ENCODE measurements at places on chromosomes 4 and X.

- no peak for DNase-seq
Observed at GRCh38 chrX:88883200-88883599, 136.2 kb downstream of the CPXCR1 start.

DNA sequence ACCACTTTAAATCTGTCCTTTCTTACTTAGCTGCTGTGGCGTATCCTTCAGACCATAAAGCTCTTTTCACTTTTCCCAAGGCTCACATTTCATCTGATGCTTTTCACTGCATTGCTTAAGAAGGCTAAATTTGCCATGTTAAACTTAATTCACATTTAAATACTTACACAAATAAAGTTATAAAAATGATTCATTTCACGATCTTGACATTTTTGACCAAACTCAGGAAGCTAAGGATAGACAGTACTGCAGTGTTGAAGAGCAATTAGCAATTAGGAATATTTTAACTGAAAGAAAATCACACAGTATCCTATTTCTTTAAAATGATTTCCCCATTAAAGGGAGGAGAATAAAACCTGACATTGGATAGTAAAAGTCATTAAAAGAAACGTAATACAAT, 1038.6 kb downstream of the STPG2 start:
- DNase-seq: no peak

DNA sequence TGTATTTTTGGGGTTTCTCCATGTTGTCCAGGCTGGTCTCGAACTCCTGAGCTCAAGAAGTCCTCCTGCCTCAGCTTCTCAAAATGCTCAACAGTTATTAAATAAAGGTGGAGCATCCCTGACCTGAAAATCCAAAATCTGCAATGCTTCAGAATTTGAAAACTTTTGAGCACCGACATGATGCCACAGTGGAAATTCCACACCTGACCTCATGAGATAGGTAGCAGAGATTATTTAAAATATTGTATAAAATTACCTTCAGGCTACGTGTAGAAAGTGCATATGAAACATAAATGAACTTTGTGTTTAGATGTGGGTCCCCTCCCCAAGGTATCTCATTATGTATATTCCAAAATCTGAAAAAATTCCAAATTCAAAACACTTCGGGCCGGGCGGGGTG, 42.7 kb upstream of the PDGFRA start:
- DNase-seq: no peak

GRCh38 chr4:149914119-149915115, 98.8 kb upstream of the IQCM start:
- no peak for DNase-seq

DNA sequence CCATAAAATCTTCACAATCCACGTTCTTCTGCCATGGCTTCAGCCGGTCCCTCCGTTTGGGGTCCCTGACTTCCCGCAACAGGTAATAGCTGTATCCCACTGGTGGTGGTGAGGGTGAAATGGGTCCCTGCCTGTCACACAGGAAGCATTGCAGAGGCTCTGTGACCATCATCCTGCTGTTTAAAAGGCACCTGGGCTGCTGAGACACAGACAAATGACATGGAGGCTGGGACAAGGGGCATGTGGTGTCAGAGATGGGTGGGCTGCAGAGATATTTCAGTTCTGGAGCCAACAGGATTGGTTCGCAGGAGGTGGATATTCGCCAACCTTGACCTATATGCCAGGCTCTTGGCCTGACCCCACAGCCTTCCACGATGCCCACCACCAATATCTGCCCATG, 82.1 kb downstream of the JAKMIP1 start:
- no peak for DNase-seq

DNA sequence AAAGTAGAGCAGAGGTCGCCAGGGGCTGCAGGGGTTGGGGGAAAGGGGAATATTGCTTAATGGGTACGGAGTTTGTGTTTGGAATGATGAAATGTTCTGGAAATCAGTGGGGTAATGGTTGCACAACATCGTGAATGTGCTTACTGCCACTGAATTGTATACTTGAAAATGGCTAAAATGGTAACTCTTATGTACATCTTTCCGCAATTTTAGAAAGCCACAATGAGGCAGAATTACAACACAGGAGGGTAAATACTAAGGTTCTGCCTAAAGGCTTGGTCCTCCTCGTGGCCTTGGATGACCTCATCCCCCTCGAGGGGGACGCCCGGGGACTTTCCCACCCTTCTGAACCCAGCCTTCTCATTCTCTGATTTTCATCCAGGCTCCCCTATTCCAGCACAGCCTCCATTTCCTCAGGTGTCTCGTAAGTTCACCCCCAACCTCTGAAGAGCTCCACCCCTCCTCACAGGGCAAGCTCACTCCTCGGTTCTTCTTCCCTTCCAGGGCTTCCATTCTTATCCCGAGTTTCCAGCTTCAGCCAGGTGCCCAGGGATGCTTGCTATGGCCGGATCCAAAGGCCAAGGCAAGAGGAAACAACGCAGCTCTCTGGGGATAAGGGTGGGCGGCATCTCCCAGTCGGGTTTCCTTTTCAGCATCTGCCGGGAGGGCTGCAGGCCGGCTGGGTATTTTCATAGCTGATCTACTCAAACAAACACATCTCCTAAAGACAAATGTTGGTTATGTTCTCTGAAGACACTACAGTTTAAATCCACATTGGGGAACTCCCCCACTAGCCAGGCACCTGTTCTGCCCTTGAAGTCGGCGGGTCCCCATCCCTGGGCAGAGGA, 71.3 kb upstream of the ACSL1 start:
- no peak for DNase-seq

DNA sequence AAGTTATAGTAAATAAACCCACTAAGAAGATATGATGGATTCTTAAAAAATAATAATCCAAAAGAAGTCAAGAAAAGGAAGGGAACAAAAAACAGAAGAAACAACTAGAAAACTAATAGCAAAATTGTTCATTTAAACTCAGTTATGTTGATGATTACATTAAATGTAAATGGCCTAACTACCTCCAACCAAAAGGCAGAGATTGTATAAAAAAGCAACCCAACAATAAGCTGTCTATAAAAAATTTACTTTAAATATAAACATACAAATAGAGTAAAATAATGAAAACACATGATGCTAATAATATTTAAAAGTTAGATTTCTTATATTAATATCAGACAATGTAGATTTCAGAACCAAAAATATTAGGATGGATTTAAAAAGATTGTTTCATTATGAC, 340.6 kb downstream of the CAMK2D start:
- DNase-seq: no peak

DNA sequence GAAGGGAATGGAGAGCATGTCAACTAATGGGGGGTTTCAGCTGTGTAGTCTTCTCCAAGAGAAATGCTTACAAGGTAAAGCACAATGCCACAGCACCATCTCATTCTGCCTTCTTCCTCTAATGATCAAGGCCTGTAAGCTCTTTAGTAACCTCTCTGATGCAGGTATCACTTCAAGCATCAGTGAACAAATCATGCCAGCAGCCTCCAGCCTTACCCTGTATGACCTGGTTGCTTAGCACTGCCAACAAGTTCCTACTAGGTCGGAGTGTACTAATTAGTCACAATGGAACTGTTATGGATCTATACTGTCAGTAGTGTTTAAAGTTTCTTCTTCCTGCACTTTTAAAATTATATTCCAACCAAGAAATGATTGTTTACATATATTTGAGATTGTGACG, 197.7 kb downstream of the GRID2 start:
- DNase-seq: no peak
